ENCODE measurements at places on chromosomes 5 and 9.

DNA sequence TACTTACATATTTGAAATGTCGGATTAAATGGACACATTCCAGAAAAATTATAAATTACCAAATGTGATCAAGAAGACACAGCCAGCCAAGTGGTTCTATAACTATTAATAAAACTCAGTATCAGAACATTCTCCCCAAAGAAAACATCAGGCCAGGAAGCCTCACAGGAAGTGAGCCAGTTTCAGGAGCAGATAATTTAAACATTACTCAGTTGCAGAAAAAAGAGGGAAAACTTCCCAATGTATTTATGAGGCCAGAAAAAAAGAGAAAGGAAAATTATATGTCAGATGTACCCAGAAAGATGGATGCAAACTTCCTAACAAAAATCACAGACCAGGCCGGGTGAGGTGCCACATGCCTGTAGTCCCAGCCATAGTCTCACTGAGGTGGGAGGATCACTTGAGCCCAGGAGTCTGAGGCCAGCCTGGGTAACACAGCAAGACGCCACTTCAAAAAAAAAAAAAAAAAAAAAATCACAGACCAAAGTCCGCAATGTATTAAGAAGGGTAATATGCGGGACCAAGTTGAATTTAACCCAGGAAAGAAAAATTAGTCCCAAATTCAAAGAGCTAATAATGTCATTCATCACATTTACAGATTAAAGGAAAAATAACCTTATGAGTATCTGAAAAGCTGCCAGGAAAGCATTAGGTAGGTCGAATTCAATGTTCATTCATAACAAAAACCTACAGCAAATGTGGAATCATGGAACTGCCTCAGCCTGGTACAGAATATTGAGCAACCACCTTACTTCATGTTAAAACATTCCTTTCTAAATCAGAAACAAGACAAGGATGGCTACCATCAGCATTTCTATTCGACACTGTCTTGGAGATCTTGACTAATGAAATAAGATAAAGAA lies 37.2 kb upstream of the NRARP start:
- DNase-seq, result no peak

GRCh38 chr9:114492991-114493390 lies 12.3 kb downstream of the WHRN start:
- no peak for DNase-seq

DNA sequence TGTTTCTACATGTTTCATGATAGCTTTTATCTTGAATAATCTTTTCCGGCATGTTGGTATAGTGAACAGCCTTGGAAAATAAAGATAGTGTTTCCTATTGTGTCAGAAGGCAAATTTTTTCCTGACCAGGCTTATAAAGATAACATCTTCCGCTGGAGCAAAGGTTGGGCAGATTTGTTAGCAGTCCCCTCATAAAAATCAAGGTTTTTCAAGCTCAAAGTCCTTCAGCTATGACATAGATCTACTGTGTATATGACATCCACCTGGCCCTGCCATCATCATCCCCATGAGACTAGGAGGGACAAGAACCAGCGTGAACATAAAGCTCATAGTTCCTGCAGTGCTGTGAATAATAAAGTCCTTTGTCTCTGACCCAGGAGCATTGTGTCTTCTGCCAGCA lies 30.4 kb upstream of the OTULINL start:
- no peak for DNase-seq

DNA sequence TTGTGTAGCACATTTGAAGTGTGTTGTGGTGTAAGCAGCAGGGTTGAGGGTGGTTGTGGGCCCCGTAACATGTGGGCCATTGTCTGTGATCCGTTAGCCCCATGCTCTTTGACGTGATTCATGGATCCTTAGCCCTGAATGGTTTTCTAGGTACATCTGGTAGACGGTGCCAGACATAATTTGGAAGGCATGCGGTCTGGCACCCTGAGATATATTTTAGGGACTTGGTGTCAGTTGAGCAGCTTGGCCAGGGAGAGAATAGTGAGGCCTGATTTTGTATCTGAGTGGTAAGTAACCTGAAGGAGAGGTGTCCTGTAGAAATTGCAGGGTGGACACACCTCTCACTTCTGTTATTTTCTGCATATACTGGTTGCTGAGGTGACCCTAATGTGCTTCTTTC lies 10.9 kb downstream of the SH3GL2 start:
- DNase-seq, result no peak

- DNase-seq, result no peak
These were observed 54.1 kb downstream of the GARNL3 start for GRCh38 chr9:127318651-127319167.

DNA sequence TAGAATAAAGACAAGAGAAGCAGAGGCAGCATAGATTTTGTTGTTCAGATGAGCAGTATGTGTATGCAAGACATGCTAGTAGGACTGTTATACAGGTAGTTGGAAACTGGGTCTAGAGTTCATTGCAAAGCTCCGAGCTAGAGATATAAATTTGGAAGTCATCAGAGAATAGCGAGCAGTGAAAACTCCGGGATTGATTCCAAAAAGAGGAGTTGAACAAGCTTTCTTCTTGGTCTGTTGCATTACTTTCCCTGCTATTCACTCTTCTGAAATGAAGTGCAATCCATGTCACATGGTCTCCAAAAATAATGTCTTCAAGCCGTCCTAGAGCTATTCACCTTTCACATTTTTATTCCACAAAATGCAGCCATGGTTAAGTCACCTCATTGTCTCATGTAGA lies 67.9 kb upstream of the ZNF462 start:
- DNase-seq, result no peak

DNA sequence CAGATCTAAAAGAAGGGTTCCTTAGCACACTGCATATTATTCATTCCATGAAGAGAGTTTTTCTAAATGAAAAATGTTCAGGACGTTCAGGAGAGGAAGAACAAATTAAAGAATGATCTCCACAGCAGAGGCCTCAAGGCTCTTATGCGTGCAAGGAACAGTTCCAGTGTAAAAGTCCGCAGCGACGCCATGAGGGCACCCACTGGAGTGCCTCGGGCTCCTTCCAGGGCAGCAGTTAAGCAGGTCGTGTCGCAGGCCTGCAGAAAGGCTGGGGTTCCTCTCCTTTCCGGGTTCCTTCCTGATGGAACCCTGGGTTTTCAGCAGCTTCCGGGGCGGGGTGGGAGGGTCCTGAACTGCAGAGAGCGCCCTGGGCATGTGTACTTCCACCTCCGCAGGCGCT lies 87.1 kb upstream of the SELENOP start:
- DNase-seq, result no peak

DNA sequence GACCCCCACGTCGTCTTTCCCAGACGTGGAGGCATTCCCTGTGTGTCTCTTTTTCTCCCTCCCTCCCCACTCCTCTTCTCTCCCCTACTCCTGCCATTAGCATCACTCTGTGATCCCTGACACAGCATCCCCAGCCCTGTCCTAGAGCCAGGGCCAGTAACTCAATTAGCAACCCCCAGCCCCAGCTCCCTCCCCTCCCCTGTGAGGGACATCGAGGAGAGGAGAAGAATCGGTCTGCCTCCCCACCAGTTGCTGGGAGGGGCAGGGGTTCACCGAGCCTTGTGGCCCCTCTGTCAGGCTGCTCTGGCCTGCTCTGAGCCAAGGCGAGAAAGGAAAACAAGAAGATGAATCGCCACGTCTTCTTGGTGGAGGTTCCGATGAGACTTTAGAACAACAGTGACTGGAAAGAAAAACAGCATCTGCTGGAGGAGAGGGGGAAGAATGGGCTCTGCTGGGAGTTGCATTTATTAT lies 123.1 kb downstream of the PAPPA start:
- DNase-seq, result no peak

DNA sequence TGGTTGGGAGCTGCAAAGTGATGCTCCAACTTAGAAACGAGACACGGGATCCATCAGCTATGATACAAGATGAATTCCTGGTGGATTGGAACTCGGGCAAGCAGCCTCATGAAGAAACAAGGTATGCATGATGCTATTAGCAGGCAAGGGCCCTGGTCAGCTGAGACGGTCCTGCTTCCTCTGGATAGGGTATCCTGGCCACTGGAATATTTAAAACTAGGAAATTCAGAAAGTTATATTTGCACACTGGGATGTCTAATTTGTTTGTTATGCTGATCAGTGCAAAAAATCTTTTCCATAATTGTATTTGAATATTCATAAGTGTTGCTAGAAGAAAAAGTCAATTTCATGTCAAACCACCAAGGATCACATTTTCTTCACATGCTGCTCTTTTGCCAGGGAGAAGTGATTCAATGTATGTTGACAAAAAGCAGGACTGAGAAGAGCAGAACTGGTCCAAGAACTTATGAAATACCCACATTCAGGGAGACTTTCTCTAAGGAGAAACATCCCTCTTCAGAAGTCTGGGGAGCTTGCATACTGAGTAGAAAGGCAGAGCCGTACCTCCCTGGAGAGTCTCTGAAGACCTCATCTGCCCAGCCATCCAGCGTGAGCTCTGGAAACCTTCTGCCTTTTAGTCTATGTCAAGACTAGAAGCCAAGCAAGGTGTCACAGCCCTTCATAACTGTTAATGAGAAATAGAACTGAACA lies 6.7 kb upstream of the NXNL2 start:
- DNase-seq, result no peak

DNA sequence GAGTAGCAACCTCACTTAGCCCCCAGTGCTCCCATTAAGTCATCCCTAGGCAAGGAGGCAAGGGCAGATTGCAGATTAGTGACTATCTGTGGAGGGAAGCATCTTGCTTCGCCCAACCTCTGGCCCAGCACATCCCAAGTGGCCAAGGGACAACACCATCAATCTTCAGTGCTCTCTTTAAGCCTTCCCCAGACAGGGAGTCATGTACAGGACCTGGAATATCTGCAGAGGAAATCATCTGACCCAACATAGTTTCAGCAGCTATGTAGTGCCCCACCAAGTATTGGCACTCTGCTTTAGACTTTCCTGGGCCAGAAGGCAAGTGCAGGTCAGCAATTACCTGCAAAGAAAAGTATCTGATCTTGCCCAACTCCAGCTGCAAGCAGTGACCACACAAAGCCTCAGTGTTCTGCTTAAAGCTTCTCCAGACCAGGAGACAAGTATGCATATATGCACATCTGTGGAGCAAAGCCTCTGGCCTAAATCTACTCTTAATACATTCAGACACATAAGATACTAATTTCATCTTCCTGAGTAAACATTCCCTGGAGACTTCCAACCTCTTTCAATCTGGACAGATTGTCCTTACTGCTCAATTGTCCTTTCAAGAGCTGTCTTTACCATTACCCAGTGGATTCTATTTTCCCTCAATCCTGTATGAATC lies 224.8 kb upstream of the VLDLR start:
- no peak for DNase-seq

DNA sequence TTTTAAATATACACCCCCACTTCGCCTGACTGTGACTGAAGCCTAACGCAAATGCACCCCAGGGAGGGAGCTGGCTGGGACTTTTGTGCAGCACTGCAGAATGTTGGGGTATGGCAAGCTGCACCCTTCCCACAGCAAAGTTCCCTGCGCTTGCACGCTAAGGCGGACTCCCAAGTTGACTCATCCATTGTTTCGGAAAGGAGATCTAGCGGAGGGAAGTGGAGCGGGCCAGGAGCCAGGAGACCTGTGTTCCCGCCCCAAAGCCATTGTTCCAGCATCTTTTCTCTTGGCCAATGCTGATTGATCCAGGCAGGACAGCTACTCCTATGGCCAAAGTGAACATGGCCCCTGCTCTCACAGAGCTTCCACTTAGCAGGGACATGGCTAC lies 202.9 kb downstream of the AOPEP start:
- DNase-seq, result no peak

DNA sequence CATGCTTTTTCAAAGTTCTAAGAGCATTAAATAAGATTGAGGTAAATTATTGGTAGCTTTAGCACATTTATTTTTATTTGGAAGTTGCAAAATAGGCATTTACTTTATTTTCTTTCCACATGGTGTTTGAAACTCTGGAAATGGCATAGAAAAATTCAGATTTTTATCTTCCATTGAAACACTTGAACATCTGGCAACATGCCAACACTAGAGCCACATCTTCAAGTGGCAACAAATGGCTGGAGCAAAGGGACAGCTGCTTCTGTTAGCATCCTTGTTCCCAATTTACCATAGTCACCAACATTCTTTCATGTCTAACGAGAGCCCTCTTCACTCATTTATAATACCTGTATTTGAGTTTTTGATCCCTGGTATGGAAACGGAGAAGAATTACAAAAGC lies 539.9 kb downstream of the ZNF608 start:
- DNase-seq, result no peak

- DNase-seq, result no peak
These were observed 320.0 kb downstream of the ENC1 start for GRCh38 chr5:74320526-74320925.

DNA sequence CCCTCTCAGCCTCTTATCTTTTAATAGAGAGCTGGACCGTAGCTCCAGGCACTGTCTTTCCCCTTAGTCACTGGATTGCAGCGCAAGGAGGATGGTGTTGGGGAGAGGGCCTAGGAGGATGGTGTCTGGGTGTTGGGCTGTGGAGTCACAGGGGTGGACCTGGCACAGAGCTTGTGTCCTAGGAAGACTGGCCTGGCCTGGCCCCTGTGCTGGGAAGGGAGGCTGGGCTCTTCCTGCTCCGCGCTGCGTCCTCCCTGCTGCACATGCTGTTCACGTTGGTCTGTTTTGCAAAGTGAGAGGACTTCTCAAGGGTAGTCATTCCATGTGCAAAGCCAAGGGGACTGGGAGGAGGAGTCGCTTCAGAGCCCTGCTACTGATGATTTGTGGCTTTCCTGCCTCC lies 123.9 kb downstream of the EHMT1 start:
- DNase-seq, result no peak

DNA sequence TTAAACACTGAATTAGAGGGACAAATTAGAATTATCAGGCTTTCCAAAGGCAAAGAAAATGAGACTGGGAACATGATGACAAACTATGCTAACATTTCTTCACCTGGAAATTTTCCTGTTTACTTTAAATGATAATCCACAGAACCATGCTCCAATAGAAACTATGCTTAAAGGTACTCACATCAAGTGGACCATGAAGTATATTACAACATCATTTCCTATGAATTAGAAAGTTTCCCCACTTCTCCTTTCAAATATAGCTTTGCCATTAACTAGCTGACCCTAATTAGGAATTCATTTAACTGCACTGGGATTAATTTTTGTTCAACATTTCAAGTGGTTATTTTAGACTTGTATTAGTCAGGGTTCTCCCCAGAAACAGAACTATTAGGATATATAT lies 81.4 kb downstream of the DTWD2 start:
- no peak for DNase-seq

GRCh38 chr5:149944666-149945065 lies at the start of gene PDE6A:
PDE6A (minus strand) TSS chr5:149944793; CDS start chr5:149944673, 120 bp downstream.
- no peak for DNase-seq

DNA sequence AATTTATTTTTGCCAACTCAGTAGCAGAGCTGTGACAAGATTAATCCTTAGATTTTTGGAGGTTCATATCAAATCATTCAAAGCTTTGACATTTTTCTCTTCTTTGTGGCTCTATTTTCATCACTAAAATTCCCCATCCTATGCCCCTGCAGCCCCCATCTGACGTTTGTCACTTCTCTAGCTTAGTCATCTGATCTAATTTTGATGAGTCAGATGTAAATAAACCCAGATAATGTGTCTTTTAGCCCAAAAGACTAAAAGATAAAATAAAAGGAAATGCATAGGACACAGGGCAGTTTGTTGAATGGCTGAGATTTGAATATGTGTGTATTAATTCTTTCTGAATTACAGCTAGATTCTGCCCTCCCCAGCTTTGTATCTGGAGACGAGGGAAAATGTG lies 897 bp upstream of the HSPB3 start:
- no peak for DNase-seq

GRCh38 chr9:116322521-116322920 lies 168.9 kb downstream of the PAPPA start:
- DNase-seq, result no peak

- DNase-seq, result no peak
These were observed 628 bp downstream of the HOMER1 start for GRCh38 chr5:79513308-79513703.

GRCh38 chr9:69334317-69334716 lies 9.3 kb downstream of the ENTREP1 start:
- DNase-seq, result no peak

All from stimulated activated CD4-positive, alpha-beta T cell treated with anti-CD3 and anti-CD28 coated beads, Interleukin-2, amount 100 ng/mL, for 24 hours (primary cell).